ENCODE measurements at places on chromosomes 11 and 22. TPM values are rescaled to one million over a fixed set of nuclear protein-coding genes. Genes with fewer than 3 reads are reported as not detected.

PARVB gene
- 26.0 TPM for total RNA-seq

DNA sequence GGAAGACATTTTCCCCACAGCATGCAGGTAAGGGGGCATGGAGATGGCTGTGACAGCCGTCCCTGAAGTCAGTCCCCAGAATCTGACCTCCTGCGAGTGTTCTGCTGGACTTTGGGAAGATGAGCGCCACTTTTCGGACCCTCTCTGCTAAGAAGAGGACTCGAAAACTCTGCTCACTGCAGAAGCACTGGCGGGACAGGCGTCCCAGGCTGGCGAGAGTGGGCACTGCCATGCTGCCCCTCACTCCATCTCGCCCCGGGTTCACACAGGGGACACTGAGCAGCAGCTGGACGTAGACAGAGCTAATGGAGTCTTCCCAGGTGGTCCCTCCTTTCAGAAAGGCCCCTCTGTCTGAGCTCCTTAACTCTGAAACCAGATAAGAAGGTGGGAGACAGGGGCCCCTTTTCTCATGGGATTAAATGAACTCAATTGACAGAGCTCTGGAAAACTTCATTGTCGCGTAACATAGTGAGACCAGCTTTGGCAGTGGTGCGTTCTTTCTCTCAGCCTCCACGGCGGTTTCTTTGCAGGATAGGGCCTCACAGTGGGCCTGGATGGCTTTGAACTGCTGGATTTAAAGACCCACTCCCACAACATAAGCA lies 4.8 kb downstream of the ADAMTS8 start:
- no peak for DNase-seq

KRTAP5-2 gene
- total RNA-seq, result not detected

DNA sequence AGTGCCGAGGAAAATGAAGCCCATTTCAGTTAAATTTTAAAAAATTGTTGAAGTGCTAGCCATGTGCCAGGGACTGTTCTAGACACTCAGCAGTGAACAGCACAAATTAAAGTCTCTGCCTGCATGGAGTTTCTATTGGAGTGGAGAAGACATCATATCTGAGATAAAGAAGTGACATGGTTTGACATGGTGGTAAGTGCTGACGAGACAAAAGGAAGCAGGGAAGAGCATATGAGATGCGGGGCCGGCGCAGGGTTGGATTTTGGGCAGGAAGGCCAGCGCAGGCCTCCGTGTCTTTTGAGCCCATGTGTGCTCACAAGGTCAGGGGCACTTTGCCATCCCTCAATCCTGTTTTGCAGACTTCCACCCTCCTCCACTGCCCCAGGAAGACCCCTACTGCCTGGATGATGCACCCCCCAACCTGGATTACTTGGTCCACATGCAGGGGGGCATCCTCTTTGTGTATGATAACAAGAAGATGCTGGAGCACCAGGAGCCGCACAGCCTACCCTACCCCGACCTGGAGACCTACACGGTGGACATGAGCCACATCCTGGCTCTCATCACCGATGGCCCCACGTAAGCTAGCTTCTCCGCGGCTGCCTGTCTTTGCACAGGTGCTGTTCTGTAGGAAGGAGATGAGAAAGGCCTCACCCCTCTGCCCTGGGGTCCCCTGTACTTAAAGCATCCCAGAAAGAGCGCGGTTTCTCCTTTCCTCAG lies 29.6 kb downstream of the AMPD3 start:
- no peak for DNase-seq

DNA sequence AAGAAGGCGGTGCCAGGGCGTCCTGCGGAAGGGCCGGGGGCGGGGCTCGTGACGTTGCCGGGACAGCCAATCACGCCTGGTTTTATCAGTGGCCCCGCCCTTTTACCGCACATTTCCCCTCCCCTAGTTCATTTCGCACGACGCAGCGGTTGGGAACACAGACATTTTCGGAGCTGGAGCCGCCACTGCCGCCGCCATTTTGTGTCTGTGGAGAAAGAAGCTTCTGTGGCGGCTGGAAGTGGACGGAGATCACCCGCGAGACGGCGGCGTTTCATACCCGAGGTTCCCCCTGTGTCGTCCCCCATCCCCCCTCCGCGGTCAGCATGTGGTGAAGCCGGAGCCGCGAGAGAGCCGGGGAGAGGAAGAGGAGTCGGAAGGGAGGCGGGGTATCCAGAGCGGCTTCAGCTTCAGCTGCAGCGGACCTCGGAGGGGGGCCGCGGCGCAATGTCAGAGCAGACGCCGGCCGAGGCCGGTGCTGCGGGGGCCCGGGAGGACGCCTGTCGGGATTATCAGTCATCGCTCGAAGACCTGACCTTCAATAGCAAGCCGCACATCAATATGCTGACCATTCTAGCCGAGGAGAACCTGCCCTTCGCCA lies at the start of gene PCF11:
Gene PCF11 (plus strand): TSS at position 136 of the 598 bp plus-strand sequence. CDS start 309 bp downstream, at position 445.
- DNase-seq, result no peak

GGT5 gene
- 31.5 TPM for total RNA-seq

DNA sequence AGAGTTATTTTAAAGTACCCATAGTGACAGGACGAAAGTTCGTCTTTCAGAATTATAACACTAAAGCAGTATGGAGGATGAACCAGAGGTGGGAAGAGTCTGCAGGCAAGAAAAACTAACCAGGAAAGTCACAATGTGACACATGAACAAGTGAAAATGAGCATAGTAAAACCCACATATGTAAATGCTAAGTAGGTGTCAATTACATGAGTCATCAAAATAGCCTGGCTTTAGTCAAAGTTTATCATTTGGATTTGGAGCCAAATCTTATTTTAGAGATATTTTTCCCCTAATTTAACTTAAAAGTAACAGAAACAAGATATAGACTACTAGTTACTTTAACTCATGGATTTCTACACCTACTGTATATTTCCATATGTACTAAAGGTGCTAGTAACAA lies 159.8 kb downstream of the GRIA4 start:
- DNase-seq, result no peak

DNA sequence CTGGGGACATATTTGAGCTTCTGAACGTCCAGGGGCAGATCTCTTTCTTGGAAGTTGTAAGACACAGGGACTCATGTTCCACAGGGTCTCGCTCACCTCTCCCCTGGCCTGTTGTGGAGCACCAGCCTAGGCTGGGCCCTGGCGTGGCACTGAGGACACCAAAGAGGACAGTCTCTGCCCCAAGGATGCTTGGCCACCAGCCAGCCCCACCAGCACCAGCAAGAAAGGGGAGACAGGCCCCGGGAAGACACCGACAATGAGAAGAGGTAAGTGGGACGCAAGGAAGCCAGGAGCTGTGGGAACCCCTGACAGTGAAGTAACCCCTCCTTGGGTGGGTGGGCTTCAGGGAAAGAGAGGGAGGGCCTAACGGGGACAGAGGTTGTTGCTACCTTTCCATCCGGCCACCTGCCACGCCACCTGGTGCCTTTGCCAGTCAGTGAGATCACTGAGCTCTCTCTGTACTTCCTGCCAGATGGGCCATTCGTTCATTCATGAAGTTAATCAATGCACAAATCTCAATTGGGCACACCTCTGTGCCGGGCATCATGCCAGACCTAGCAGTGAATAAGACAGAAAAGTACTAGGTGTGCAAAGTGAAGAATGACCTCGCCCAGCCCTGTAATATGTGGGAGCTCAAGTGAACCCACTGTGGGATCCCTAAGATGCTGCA lies 11.1 kb downstream of the APOL5 start:
- peak; percentile 18 for DNase-seq

- no peak for DNase-seq
These were observed 91.5 kb upstream of the SESN3 start for GRCh38 chr11:95322539-95322938.

CALCA gene
- not detected for total RNA-seq

- no peak for DNase-seq
These were observed 30.9 kb upstream of the BAIAP2L2 start for GRCh38 chr22:38141217-38141973.

DNA sequence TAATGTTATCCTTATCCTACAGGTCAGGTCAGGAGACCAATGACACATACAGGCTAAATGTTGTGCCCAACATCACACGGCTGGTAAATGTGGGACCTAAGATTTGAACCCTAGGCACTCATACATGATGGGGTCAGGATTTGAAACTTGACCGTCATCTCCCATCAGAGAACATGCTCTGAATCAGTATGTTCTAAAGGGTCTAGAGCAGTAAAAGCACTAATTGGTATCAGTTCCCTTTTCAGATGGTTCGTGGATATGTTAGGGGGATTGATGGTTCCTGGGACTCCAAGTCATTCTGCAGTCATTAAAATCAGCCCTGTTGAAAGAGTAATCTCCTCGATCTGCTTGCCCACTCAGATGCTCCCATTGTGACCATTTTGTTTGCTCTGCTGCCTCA lies 65.5 kb downstream of the BMAL1 start:
- DNase-seq, result no peak

HEPN1 gene
- not detected for total RNA-seq

GRCh38 chr22:43417555-43417954 lies 5.7 kb downstream of the MPPED1 start:
- no peak for DNase-seq

DNA sequence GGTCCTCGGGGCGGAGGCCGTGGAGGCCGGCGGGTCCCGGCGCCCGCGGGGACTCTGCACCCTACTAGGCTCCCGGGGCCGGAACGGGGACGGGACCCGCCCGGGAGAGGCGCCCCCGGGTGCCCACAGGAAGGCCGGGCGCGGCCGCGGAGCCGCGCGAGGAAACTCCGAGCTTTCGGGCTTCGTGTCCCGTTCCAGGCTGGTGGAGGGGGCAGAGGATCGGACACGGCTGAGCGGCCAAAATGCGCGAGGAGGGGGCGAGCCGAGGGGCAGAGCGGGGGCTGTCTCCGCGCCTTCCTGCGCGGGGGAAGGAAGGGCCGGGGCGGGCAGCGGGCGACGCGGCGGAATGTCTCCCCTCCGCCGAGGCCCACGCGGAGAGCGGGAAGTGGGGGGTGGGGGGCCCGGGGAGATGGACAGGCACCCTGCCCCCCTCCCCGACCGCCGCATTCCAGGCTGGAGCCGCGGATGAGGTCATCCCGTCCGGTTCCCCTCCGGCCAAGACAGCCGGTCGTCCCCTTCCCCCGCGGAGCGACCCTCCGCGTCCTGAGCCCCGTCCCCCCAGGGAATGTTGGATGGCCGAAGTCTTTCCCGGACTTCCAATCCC lies 430 bp downstream of the CDC42EP1 start:
- peak; percentile 35 for DNase-seq

GRCh38 chr11:69002570-69003231 lies 10.3 kb downstream of the MRGPRF start:
- no peak for DNase-seq

DNA sequence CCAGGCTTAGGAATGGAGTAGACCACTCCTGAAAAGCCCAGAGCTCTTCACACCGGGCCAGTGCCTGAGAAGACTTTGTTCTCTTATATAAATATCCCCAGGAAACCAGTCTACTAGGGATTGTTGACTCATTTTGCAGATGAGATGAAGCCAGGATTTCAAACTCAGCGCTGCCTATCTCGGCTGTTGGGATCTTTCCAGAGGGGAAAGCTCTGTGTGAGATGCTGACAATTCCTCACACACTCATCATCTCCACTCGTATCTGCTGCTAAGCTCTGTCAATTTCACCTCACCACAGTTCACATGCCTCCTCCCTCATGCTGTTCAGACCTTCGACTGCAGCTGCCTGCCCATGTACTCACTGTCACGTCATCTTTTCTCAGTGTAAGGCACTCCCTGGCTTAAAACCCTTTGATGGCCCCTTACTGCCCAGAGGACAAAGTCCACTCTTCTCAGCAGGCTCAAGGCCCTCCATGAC lies 12.5 kb downstream of the USH1C start:
- DNase-seq, result peak; percentile 13

PCNX3 gene
- 40.9 TPM for total RNA-seq

DNA sequence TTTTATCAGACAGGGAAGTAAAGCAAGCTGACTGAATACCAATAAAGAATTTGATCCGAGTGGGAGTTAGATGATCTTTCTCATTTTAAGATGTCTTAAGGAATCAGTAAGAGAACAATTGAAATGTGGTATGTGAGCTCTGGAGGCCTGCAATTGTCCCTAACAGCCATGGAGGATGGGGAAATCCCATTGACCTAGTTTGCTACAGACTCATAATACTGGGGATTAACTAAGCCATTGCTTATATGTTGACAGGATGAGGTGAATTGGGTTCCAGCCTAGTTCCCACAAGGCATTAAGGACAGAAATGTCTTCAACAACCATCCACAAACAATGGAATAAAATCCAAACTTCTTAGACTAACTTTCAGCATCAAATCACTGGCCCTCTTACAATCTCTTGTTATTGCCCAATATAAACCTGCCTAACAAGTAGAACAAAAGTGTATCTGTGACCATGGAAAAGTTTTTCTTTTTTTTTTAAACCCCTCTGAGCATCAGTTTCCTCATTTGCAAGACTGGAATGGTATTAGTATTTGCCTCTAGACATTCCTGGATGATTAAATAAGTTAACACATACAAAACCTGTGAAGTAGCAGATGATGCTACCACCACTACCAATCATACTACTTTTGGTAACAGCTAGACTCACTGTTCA lies 773.2 kb downstream of the DLG2 start:
- DNase-seq, result no peak
